Activated T-helper 1 cell treated with anti-CD3 and anti-CD28 coated beads, Interleukin-2, amount 50 U/mL, for 16 hours (primary cell): ENCODE measurements at places on chromosomes 2 and 18.

GRCh38 chr2:235903782-235904584 lies 264.2 kb downstream of the GBX2 start:
- no peak for DNase-seq

DNA sequence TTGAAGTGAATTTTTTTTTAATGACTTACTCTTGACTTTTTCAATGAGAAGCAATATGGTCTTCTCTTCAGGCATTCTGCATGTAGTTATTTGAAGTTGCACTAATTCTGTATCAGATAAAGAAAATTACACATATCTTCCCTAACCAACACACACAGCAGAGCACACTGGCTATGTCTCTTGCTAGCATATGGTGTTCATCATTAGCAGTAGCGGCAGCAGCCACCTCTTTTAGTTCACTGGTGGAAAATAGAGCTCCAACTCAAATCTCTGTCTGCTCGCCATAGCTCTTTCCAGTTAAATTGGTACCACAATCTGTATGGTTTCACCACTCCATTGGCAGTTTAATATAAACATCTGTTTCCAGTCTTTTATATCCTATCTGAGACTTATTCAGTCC lies 278.1 kb upstream of the ZEB2 start:
- DNase-seq: no peak

GRCh38 chr2:124426122-124426521 lies 401.0 kb downstream of the CNTNAP5 start:
- no peak for DNase-seq

DNA sequence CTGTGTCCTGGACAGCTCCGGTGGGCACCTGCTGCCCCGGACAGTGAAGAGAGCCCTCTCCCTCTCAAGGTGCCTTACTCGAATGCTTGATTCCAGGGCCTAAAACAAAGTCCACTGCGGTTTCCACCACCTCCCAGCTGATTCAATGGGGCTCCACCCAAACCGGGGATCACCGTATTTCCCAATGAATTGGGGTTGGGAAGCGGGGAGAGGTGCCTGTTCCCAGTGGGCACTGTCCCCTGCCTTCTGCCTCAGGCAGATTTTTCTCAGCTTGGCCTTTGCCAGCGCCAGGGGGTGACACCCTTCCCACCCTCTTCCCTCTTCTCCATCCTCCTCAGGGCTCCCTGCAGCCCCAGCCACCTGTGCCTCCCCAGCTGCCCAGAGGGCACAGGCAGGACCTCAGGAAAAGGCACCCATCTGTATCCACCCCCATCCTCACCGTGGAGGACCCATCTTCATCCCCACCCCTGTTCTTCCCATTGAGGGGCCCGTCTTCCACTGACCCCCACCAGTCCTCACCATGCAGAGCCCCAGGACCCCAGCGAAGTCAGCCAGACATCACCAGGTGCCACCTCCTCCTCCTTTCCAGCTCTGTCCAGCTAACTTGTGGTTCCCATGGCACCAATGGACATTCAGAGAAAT lies 66.7 kb upstream of the HPCAL1 start:
- DNase-seq: no peak

DNA sequence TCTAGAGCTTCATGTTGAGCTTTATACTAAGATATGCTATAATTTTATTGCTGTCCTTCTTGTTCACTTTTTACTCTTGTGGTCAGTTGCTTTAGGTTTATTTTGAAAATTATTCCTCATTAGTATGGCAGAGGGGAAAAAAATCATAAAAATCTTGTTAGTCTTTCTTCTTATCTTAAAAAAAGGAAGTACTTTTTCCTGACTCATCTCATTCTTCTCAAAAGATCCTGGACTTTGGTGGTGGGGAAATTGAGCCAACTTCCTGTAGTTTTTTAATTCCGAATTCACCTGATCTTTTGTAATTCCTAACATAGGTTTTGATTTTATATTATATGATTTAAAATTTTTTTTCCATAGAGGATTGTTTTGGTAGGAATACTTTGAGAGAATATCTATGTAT lies 3.8 kb downstream of the SLC4A1AP start:
- DNase-seq: no peak

DNA sequence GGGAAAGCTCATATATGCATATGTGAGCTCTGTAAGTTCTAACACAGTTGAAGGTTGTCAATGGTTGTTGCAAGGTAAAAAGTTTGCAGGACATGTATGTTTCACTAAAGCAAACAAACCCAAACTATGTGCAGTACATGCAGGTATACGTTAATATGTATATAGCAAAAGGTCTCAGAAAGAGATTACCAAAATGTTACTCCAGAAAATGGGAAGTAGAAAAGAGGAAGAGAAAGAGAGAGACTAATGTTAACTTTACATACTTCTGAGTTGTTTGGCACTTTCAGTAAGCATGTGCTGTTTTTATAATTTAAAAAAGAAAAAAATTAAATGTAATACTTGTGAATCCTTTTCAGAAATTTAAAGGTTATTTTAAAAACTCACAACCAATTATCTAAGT lies 32.8 kb upstream of the PEX13 start:
- no peak for DNase-seq

DNA sequence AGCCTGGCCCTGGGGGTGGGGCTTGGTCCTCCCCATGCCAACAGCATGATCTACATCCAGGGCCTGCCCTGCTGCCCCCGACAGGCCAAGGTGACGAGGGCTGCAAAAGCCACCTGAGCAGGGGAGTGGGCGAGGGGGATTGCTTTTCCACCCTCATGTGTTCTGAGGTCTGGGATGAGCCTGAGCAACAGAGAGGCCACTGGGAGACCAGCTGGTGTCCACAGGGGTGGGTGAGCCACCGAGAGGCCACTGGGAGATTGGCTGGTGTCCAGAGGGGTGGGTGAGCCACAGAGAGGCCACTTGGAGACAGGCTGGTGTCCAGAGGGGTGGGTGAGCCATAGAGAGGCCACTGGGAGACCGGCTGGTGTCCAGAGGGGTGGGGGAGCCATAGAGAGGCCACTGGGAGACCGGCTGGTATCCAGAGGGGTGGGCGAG lies 147.4 kb upstream of the GPC1 start:
- DNase-seq: no peak
